ENCODE measurements at places on chromosomes 5 and 9. TPM values are rescaled to one million over a fixed set of nuclear protein-coding genes. Genes with fewer than 3 reads are reported as not detected.

- no peaks in the 10 kb centered on the region for H3K27me3 ChIP-seq
- DNase-seq, result no peak
- H3K4me3 ChIP-seq, result no peak overlapping the region
- H3K4me1 ChIP-seq, result no peaks in the 10 kb centered on the region
- no peaks in the 10 kb centered on the region for H3K36me3 ChIP-seq
Observed at GRCh38 chr9:102072059-102072764, 333.8 kb upstream of the GRIN3A start.

DNA sequence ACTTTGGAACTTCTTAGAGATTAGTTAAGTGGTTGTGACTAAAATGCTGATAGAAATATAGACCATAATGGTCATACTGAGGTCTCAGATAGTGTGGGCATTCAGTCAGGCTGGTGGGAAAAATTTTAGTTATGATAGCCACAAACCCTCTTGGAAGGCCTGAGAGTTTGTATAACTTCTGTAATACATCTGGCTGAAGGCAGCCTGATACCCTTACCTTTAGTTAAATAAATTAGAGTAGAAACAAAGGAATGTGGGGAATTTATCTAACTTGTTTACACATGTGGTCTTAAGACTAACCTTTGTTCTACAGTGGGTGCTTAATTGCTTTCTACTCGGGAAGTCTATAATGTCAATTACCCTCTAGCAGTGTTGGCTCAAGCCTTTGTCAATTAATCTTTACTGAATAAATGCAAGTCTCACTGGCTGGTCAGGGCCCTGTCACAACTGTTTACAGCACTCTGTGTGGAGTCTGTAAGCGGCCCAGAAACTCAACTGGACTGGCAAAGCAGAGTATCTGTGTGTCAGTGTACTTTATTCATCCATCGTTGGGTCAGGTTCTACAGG, 184.0 kb downstream of the FBXO4 start:
- no peak for DNase-seq
- no peaks in the 10 kb centered on the region for H3K4me1 ChIP-seq
- H3K27ac ChIP-seq, result no peak overlapping the region
- no peak overlapping the region for H3K4me3 ChIP-seq

Gene TNC
- 10.7 TPM for total RNA-seq

- no peaks in the 10 kb centered on the region for H3K4me1 ChIP-seq
- DNase-seq, result no peak
Observed at GRCh38 chr9:37283730-37284325, 138.7 kb upstream of the GRHPR start.

- no peaks in the 10 kb centered on the region for H3K36me3 ChIP-seq
- no peak overlapping the region for H3K27ac ChIP-seq
- H3K4me1 ChIP-seq, result no peaks in the 10 kb centered on the region
- no peak for DNase-seq
- peaks cover 5% of the 10 kb centered on the region for H3K27me3 ChIP-seq
Observed at GRCh38 chr5:153496835-153497234, 6.4 kb downstream of the GRIA1 start.

DNA sequence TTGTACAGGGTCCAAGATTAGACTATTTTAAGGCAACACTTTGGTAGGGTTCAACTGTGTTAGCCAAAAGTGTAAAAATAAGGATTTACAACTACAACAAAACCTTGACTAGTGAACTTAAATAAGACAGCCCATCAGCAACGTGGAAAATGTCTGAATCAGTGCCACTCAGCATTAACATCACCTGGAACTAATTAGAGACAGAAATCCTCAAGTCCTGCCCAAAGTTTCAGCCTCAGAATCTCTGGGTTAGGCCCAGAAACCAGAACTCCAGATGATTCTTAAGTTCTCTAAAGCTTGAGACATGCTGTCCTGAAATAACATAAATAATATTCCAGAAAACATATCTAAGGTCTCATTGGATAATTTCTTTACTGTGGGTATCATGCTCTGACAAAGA, 118.6 kb downstream of the SEMA6A start:
- no peaks in the 10 kb centered on the region for H3K27me3 ChIP-seq
- no peaks in the 10 kb centered on the region for H3K36me3 ChIP-seq
- DNase-seq, result no peak
- peaks cover 8% of the 10 kb centered on the region for H3K4me1 ChIP-seq
- H3K4me3 ChIP-seq, result no peak overlapping the region

GRCh38 chr9:846852-847251, 5.4 kb downstream of the DMRT1 start:
- H3K36me3 ChIP-seq, result no peaks in the 10 kb centered on the region
- no peak overlapping the region for H3K4me3 ChIP-seq
- H3K4me1 ChIP-seq, result no peaks in the 10 kb centered on the region

Measured in gastrocnemius medialis (tissue), 4 donors.